ENCODE measurements at places on chromosomes 11 and 22.

DNA sequence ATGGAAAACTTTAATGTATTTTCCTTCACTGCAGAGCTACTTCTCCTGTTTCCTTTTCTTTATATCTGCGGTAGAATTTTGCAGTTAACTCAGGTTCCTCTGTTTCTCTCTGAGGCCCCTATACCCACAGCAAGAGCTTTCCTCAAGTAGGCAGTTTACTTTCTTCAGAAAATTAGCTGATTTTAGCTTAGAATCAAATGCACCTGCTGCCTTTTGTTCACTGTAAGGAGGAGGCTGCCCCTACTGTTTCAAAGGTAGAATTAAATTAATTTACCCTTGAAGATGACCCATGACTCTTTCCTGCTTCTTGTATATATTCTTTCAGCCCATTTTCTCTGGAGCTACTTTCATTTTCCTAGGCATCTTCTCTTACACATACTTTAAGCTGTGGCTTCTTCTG is 68.7 kb upstream of the GDPD4 start:
- DNase-seq: no peak

DNA sequence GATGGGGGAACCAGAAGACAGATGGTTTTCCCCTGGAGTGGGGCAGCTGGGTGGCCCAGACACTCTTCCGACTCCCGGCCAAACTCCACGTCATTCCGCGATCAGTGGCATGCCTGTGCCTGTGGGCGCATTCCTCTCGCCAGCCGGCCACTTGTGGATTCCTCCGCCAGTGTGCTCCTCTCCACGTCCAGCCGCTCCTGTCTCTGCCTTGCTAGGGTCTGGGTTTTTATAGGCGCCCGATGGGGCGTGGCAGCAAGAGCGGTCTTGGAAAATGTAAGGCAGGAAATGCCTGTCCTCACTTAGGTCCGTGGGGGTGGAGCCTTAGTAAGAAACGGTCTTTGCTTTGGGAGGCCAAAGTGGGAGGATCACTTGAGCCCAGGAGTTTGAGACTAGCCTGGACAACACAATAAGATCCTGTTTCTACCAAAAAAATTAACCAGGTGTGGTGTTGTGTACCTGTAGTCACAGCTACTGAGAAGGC is 81.6 kb upstream of the SEPTIN5 start:
- DNase-seq: no peak

GRCh38 chr22:23478175-23478574 is 101.9 kb downstream of the IGLL1 start:
- DNase-seq: no peak

GRCh38 chr11:120717623-120718022 is 206.1 kb downstream of the GRIK4 start:
- no peak for DNase-seq

DNA sequence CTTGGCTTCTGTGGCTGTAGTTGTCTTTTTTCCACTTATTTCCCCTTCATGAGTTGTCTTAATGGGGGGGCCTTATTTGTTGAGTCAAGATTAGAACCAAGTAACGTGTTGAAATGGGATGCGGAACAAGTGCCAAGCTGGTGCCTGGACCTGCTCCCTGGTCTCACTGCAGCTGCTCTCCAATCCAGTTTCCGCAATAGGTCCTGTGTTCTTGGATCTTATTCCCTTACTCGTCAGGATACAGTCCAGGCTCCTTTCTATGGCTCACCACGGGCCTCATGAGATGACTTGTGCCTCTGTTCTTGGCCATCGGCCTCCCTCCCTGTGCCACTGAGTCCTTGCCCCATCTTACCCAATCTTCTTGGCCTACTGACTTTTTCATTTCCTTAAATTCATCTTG is 159.6 kb upstream of the CADM1 start:
- no peak for DNase-seq

All from nephron progenitor cell (in vitro differentiated cells).